ENCODE measurements at places on chromosomes 3 and 15.

GRCh38 chr3:77160931-77161497 lies 121.1 kb downstream of the ROBO2 start:
- no peak for DNase-seq

DNA sequence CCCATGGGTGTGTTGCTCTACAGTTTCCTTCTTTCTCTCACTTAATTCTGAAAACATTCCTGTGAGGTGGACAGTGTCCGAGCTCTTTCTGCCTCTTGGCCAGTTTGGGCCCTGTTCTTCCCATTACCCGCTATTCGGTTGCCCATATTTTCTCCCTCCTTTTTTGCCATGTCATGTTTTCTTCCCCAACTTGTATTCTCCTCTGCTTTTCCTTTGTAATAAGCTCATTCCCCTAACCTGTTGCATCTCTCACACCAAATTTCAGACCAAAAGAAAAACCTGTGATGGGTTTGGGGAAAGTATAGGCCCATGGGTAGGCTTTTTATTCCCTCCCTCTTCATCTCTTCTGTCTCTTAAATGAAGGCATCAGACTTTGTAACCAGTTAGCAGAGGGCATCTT lies 30.5 kb downstream of the NKIRAS1 start:
- no peak for DNase-seq

- DNase-seq: no peak
Observed at GRCh38 chr15:79904271-79904670, 7.5 kb upstream of the MTHFS start.

- no peak for DNase-seq
Observed at GRCh38 chr15:37094915-37095711, 5.2 kb downstream of the MEIS2 start.

GRCh38 chr3:127141921-127142730 lies 50.8 kb upstream of the PRR23E start:
- peak; percentile 39 for DNase-seq

GRCh38 chr3:126423191-126424038 lies 28.7 kb downstream of the CFAP100 start:
- DNase-seq: no peak

GRCh38 chr3:46049093-46049492 lies 21.8 kb upstream of the XCR1 start:
- no peak for DNase-seq

- no peak for DNase-seq
Observed at GRCh38 chr3:170531657-170532335, 54.1 kb downstream of the SLC7A14 start.

DNA sequence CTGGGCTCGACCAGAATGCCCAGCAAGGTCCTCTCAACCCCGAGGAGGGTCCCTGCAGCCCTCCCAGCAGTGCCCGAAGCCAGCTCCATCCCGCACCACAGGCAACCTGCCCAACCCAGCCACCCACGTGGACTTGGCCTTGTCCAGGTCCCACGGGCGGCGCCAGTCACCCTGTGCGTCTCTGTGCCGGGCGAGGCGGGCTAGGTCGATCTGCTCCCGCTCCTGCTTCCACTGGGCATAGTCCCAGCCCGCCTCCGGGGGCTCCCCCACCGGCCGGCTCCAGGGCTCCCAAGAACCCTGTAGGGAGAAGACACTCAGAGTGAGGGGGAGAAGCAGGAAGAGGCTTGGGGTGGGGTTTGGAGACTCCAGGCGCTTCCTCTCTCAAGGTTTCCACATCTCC lies 3.1 kb downstream of the CCDC9B start:
- DNase-seq: no peak

- no peak for DNase-seq
Observed at GRCh38 chr3:42589382-42590109, 1.1 kb upstream of the SS18L2 start.

GRCh38 chr15:84947947-84948830 lies 33.5 kb upstream of the PDE8A start:
- DNase-seq: no peak

GRCh38 chr15:59197454-59197853 lies 9.2 kb upstream of the LDHAL6B start:
- no peak for DNase-seq

GRCh38 chr3:125374501-125374995 lies 577 bp downstream of the ZNF148 start:
- DNase-seq: peak; percentile 72

- no peak for DNase-seq
Observed at GRCh38 chr15:39625856-39626255, 45.0 kb downstream of the THBS1 start.

DNA sequence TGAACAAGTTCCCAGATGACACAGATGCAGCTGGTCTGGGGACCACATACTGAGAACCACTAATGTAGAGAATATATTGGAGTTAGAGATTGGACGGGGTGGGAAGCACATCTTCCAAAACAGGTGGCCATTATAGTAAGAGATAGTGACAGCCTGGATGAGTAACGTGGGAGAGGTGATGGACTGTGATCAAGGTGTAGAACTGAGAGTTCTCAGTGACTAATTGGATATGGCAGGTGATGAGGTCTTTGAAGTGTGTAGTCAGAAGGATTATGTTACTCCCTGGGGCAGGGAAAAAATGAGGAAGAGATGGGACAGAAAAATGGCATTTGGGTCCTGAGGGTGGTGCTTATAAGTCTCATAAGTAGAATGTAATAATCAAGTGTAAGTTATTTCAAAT lies 66.6 kb downstream of the KCNMB2 start:
- DNase-seq: no peak

- no peak for DNase-seq
Observed at GRCh38 chr3:111285694-111286093, 214.1 kb downstream of the NECTIN3 start.

DNA sequence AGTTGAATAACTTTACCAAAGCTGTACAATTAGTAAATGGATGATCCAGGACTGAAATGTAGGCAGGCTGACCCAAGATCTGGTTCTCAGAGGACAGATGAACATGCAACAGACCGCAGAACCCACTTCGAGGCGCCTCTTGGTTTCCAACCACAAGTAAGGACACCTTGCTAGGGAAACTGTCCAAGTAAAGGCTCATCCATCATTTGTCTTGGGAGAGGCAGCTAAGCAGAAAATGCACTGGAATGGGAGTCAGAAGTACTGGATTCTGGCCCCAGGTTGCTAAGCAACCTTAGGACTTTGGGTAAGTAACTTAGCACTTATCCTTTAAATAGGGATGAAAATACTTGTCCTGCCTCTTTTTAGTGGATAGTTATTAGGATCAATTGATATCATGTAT lies 366.3 kb upstream of the LRRC3B start:
- DNase-seq: no peak

- DNase-seq: no peak
Observed at GRCh38 chr3:194512895-194513601, 26.2 kb upstream of the ATP13A3 start.

DNA sequence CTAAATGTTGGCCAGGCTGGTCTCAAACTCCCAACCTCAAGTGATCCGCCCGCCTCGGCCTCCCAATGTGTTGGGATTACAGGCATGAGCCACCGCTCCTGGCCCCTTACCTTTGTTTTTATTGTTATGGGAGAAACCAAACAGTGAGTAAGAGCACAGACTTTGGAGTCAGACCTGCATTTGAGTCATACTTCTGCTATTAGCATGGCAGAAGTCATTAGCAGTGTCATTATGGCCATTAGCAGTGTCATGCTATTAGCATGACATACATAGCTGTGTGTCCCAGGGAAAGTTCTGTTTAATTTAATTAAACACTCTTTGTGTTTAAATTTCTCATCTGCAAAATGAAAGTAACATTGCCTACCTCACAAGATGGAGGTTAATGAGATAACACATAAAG lies 54.8 kb downstream of the SQOR start:
- no peak for DNase-seq

GRCh38 chr15:100043692-100044091 lies 298.1 kb downstream of the ADAMTS17 start:
- no peak for DNase-seq

DNA sequence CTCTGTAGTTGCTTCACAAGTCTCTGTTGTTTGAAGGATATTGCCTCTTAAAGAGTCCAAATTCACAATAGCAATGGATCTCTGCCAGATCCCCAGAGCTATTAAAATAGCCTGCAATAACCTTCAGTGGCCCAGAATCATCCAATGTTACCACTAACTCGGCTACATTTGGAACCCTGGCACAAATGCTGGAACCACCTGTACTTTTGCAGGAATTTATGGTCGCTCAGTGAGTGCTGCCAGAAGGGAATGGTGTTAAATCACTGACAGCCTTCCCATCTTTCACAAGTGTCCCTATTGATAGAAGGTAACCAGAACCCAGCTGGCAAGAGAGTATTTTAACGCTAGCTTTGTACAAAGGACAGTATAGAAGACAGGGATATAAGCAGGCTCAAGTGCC lies 298.8 kb upstream of the PLSCR5 start:
- DNase-seq: no peak

DNA sequence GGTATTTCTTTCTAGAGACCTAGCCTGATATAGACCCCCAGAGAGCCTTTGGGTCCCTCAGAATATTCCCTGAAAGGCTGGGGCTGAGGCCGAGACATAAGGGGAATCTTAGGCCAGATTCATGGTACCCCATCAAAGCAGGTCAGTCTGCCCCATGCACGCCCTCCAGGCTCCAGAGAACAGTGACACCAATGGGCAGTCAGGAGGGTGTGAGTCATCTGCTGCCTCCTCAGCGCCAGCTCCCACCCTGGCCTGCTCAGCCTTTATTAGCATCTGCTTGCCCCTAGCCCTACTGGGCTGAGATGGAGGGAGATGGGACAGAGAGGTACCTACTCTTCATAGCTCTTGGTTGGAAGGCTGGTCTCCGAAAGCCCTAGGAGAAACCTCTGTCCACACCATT lies 14.3 kb upstream of the CAMKV start:
- DNase-seq: no peak

DNA sequence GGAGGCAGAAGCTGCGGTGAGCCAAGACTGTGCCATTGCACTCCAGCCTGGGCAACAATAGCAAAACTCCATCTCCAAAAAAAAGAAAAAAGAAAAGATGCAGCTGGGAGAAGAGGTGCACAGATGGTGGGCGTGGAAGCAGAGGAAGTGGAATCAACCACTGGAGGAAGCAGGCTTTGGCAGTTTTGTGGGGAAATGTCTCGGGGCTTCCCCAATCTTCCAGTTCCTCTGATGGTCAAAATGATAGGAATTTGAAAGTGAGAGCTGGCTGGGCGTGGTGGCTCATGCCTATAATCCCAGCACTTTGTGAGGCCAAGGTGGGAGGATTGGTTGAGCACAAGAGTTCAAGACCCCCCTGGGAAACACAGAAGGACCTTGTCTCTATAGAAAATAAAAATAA lies 48.1 kb upstream of the SMAD3 start:
- DNase-seq: no peak

DNA sequence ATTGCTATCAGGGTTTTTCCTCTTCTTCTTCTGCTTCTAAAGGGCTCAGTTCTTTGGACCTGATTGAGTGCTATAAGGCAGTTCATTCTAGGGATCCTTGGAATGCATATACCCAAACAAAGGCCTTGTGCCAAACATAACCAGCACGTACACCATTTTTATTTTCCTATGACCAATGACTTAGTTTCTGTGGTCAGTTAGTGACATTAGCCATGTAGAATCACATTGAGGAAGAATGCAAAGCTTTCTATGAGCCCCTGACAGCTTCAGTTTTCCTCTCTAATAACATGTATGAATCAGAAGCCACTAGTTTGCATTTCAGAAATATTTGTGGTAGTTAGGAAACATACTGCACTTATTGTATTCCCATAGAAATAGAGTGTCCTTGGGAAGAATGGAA lies 240.0 kb downstream of the THRB start:
- DNase-seq: no peak

GRCh38 chr15:70051948-70052633 lies 45.6 kb downstream of the TLE3 start:
- DNase-seq: no peak

GRCh38 chr3:104291437-104291851 lies 1075.3 kb upstream of the ALCAM start:
- DNase-seq: no peak

GRCh38 chr15:62533687-62534086 lies 368.6 kb upstream of the C2CD4B start:
- DNase-seq: no peak

DNA sequence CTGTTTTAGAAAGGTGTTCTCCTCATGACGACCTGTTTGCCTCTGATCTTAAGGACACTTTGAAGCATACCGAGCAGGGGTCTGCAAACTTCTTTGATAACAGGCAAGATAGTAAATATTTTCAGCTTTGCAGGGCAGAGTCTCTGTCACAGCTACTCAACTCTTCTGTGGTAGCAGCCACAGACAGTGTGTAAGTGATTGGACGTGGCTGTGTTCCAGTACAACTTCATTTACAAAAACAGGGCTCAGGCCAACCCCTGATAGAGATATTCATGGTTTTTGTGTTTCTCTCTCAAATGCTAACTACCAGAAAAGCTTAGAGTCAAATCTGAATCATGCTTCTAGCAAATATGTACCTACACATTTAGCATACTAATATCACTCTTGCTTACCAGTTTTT lies 51.5 kb downstream of the TGFBR2 start:
- DNase-seq: no peak

- no peak for DNase-seq
Observed at GRCh38 chr15:68057758-68058157, 3.6 kb downstream of the PIAS1 start.

GRCh38 chr3:131881777-131882176 lies 153.0 kb downstream of the CPNE4 start:
- no peak for DNase-seq

DNA sequence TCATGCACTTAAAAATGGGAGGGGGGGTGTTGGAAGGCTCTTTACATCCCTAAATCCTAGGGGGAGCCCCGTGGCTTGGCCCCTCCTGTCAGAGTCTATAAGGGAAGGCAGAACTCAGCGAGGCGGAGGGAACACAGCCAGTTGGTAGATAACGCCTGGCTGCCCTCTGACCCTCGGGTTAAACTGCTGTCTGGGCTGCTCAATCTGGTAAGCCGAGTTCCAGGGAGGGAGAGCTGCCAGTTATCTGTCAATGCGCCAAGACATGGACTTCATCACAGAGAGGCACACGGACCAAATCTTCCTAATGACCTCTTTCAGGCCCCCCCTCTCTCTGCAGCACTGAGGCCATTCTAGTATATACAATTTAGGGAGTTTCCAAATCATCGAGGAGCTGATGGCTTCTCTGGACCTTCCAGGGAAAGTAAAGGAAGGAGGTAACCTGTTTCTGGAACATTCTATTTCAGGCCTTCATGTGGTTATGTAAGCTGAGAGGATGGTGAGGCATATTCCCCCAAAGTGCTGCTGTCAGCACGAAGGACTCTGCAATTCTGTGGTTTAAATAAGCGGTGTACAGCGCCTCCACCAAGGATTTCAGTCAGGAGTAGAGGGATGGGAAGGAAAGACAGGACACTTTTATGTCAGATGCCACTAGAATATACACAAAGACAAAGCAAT lies 349.0 kb downstream of the MCTP2 start:
- DNase-seq: no peak

DNA sequence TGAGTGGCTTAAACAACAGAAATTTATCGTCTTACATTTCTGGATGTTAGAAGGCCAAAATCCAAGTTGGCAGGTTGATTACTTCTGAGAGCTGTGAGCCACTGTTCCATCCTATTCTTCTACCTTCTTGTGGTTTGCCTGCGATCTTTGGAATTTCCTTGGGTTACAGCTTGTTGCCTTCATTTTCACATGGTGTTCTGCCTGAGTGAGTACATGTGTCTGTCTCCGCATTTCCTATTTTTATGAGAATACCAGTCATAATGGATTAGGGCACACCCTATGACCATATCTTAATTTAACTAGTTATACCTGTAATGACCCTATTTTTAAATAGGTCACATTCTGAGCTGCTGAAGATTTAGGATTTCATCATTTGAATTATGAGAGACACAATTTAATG lies 294.3 kb downstream of the CNTN4 start:
- no peak for DNase-seq

- no peak for DNase-seq
Observed at GRCh38 chr15:45784656-45785055, 149.8 kb downstream of the SQOR start.

- peak; percentile 64 for DNase-seq
Observed at GRCh38 chr3:183428447-183429211, at the start of gene MCF2L2. Gene MCF2L2, minus strand, starts transcription at chr3:183428619. Its CDS starts 642 bp downstream, at chr3:183427977.
